ENCODE measurements at places on chromosomes 16 and 17.

GRCh38 chr17:61689610-61690180 lies 98.7 kb upstream of the NACA2 start:
- no peak for DNase-seq

GRCh38 chr16:23024044-23024443 lies 125.2 kb downstream of the USP31 start:
- DNase-seq, result no peak

DNA sequence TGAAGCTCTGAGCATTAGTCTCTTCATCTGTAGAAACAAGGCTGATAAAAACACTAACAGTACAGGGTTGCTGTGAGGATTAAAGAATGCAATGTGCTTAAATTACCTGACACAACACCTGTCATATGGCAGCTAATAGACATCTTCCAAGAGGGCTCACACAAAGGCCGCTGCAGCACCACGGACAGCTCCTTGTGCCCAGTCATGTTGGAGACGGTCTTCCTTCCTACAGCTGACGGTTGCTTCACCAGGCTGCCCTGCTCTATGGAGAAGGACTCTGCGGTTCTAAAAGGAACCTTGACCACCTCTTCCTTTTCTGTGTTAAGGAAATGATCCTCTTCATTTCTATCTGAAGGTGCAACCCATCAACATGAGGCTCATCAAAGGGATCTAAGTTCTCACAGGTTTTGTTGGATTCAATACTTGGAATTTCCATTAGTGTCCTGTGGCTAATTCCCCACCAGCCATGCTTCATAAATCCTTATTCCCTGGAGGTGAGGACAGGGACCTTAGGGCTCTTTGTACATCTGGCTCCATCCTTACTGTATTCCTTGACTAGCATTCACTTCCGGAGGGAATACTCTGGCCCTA lies 138.9 kb upstream of the CES5A start:
- DNase-seq, result no peak

- DNase-seq, result no peak
Observed at GRCh38 chr17:37118366-37119137, 169.8 kb downstream of the AATF start.

- no peak for DNase-seq
Observed at GRCh38 chr16:71296584-71297340, 7.6 kb upstream of the CMTR2 start.

All from stimulated activated CD8-positive, alpha-beta memory T cell treated with anti-CD3 and anti-CD28 coated beads, Interleukin-2, amount 100 ng/mL, for 1 hour (primary cell).